CD8-positive, alpha-beta memory T cell (primary cell): ENCODE measurements at places on chromosomes 2 and 18. TPM values are rescaled to one million over a fixed set of nuclear protein-coding genes. Genes with fewer than 3 reads are reported as not detected.

DNA sequence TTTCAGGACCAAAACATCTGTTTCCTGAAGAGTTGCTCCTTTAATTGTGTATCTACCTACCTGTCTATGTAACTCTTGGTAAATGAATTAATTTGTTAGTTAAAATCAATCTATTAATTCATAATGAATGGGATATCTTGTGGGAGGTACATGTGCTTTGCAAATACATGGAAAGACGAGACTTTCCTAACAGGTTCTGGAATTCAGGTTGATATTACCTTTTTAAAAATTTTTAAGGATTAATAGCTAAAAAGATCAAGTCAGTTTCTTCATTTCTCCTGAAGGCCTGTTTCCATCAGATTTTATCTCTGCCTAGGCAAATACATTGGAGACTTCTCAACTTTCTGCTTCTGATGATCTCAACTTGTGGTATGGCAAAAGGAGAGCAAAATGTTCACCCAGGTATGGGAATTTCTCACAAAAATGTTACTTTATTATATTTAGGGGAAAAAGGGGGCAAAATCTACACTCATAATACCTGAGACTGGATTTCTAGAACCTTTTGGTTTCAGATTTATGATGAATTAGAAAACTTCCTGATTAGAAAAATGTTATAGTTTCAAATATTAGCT, 7.4 kb downstream of the TFPI start:
- H3K4me3 ChIP-seq = no peak overlapping the region
- no peak overlapping the region for H3K27ac ChIP-seq

DNA sequence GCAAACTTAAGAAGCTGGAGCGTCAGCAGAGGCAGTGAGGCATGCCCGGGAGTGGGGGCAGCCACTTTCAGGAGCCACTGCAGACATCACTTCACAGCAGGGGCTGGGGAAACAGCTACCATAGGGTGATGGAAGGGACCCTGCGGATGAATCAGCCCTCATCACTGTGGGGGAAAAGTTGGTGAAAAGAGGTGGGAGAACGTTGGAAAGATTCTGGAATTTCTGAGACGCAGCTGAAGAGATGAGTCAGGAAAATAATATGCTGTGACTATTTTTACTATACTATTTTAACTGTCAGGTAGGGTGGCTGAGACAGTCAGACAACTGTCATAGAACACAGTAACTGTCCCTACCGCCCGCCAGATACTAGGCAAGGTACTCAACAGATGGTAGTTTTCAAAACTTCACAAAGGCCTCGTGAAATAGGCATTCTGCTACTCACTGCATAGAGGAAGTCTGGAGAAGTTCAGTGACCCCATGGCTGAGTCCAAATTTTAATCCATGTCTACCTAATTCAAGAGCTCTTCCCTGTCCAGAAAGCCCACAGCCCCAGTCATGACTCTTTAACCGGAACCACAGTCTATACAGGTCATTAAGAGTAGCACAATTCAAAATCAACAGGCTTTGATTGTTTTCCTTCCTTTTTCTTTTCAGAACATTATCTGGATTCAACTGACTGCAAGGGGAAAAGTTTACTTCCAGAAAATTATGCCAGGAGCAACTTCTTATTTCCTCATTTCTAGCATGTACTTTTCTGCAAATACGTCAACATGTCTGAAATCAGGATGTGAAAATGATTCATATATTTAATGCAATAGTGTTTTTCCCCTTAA, 39.3 kb upstream of the EPB41L3 start:
- DNase-seq = no peak
- H3K27ac ChIP-seq = no peak overlapping the region
- H3K4me1 ChIP-seq = no peaks in the 10 kb centered on the region
- H3K36me3 ChIP-seq = no peaks in the 10 kb centered on the region

DNA sequence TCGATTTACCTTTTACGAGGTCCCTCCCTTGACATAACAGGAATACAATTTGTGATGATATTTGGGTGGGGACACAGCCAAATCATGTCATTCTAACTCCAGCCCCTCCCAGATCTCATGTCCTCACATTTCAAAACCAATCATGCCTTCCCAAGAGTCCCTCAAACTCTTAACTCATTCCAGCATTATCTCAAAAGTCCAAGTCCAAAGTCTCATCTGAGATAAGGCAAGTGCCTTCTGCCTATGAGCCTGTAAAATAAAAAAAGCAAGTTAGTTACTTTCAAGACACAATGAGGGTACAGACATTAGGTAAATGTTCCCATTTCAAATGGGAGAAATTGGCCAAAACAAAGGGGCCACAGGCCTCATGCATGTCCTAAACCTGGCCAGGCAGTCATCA, 381.1 kb downstream of the PIK3C3 start:
- H3K27me3 ChIP-seq = no peaks in the 10 kb centered on the region
- no peak for DNase-seq
- H3K27ac ChIP-seq = no peak overlapping the region
- no peaks in the 10 kb centered on the region for H3K36me3 ChIP-seq
- no peak overlapping the region for H3K4me3 ChIP-seq
- no peaks in the 10 kb centered on the region for H3K4me1 ChIP-seq

GRCh38 chr2:111250448-111251030, 129.8 kb downstream of the BCL2L11 start:
- H3K36me3 ChIP-seq = no peaks in the 10 kb centered on the region
- H3K4me3 ChIP-seq = no peak overlapping the region
- no peak overlapping the region for H3K27ac ChIP-seq

GRCh38 chr2:45018023-45018422, 8.8 kb upstream of the SIX2 start:
- no peak overlapping the region for H3K4me3 ChIP-seq
- no peaks in the 10 kb centered on the region for H3K4me1 ChIP-seq
- no peaks in the 10 kb centered on the region for H3K36me3 ChIP-seq
- DNase-seq = no peak
- H3K27ac ChIP-seq = no peak overlapping the region

GRCh38 chr2:98570356-98570755, 38.0 kb downstream of the COA5 start:
- no peaks in the 10 kb centered on the region for H3K27me3 ChIP-seq
- H3K4me1 ChIP-seq = no peaks in the 10 kb centered on the region
- no peak for DNase-seq
- no peak overlapping the region for H3K4me3 ChIP-seq

- no peak overlapping the region for H3K4me3 ChIP-seq
- no peak for DNase-seq
- no peaks in the 10 kb centered on the region for H3K4me1 ChIP-seq
- no peak overlapping the region for H3K27ac ChIP-seq
- H3K27me3 ChIP-seq = no peaks in the 10 kb centered on the region
- no peaks in the 10 kb centered on the region for H3K36me3 ChIP-seq
Measured at GRCh38 chr2:109137616-109138015, 8.6 kb downstream of the SH3RF3 start.

- H3K36me3 ChIP-seq = no peaks in the 10 kb centered on the region
- H3K4me1 ChIP-seq = no peaks in the 10 kb centered on the region
- H3K27ac ChIP-seq = no peak overlapping the region
- H3K4me3 ChIP-seq = no peak overlapping the region
- DNase-seq = no peak
- H3K27me3 ChIP-seq = no peaks in the 10 kb centered on the region
Measured at GRCh38 chr2:206323486-206323885, 49.0 kb downstream of the ZDBF2 start.

GRCh38 chr2:55093381-55093780, 43.1 kb upstream of the RTN4 start:
- H3K27ac ChIP-seq = no peak overlapping the region
- DNase-seq = no peak
- H3K4me3 ChIP-seq = no peak overlapping the region

GRCh38 chr2:233059547-233059796, 670 bp upstream of the INPP5D start:
- no peaks in the 10 kb centered on the region for H3K27me3 ChIP-seq
- peak overlapping the region; percentile 100 for H3K4me3 ChIP-seq
- H3K36me3 ChIP-seq = peaks cover 4% of the 10 kb centered on the region
- H3K4me1 ChIP-seq = peaks cover 40% of the 10 kb centered on the region
- H3K27ac ChIP-seq = peak overlapping the region; percentile 80
- no peak for DNase-seq

DNA sequence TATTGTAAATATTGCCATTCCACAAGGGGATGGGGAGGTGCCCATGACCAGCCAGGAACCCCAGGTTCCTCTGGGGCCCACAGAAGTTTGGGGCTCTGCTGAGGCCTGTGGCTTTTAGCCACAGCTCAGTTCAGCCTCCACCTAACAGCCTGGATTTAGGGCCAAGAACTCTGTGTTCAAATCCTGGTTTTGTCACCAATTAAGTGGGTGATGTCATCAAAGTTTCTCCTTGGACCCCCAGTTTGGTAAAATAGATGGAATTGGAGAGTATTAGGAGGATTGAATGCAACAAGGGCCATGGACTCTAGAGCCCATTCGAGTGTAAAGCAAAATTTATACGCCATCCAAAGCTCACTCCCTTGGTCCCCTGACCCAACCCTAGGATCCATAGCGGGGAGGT, 3.2 kb upstream of the FEV start:
- no peak overlapping the region for H3K4me3 ChIP-seq
- no peak overlapping the region for H3K27ac ChIP-seq
- H3K4me1 ChIP-seq = peaks cover 12% of the 10 kb centered on the region
- peaks cover 77% of the 10 kb centered on the region for H3K27me3 ChIP-seq
- no peak for DNase-seq

DNA sequence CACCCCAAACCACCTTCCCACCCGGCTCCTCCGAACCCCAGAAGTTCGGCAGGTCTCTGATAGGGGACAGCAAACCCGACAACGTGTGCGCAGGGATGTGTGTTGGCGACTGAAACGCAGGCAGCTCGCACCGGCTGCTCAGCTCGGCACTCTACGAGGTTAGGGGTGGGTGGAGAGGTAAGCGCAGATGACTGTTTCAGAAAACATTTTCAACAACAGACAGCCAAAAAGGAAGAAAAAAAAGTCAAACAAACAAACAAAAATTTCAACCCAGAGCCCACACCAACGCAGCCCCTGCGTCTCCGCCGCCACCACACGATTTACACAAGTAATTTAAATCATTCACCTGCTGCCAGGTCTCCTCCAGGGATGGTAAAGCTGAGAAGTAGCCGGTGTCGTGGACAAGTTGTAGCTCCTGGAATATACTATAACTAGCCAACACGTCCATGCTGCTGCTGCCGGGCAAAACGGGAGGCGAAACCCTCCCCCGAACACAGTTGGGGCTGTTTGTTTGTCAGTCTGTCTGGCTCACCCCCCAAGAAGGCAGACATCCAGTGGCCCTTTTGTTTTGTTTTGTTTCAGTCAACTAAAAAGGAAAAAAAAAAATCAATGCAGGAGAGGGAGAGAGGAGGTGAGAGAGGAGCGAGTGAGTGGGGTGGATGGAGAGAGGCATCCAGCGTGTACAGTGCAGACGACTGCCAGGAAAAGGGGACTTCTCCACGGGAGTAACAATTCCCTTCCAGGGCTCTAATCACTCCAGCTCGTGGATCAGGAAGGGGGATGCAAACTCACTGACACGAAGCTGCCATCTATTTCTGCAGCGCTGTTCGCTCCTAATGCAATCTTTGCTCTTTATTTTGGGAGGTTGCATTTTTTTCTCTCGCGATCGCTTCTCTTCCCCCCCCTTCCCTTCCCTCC, at the start of gene KLF7:
Gene KLF7 (minus strand): TSS at position 828 of the 918 bp plus-strand sequence. CDS start 380 bp downstream, at position 448.
- DNase-seq = no peak
- H3K27ac ChIP-seq = peak within 1 kb of the TSS; percentile 85
- no peaks in the 10 kb centered on the region for H3K27me3 ChIP-seq
- H3K36me3 ChIP-seq = no peaks in the 10 kb centered on the region
- peaks cover 11% of the 10 kb centered on the region for H3K4me1 ChIP-seq

GRCh38 chr18:35328868-35329267, 15.4 kb downstream of the ZNF24 start:
- H3K4me3 ChIP-seq = no peak overlapping the region
- no peak overlapping the region for H3K27ac ChIP-seq
- DNase-seq = no peak
- no peaks in the 10 kb centered on the region for H3K4me1 ChIP-seq

GRCh38 chr2:28276807-28277206, 115.9 kb upstream of the FOSL2 start:
- H3K4me3 ChIP-seq = no peak overlapping the region
- H3K27me3 ChIP-seq = no peaks in the 10 kb centered on the region
- peaks cover 4% of the 10 kb centered on the region for H3K4me1 ChIP-seq
- no peak for DNase-seq
- H3K36me3 ChIP-seq = no peaks in the 10 kb centered on the region

DNA sequence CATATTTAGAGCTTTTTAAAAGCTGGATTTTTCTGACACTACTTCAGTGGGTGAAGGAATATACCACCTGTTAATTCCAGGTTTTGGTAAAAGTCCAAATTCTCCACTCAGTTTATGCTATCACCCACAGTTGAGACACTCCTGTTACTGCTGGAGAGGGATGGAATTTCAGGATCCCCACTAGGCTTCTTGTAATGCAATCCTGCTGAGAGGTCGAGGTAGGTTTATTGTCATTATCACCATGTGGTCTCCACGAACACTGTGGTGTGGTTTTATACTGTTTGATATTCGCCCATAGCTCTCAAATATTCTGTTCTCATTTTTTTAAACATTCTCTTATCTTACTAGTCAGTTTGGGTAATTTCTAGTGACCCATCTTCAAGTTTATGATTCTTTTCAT, 167.9 kb downstream of the CCDC102B start:
- no peak overlapping the region for H3K27ac ChIP-seq
- H3K27me3 ChIP-seq = no peaks in the 10 kb centered on the region
- H3K36me3 ChIP-seq = no peaks in the 10 kb centered on the region
- DNase-seq = no peak
- no peak overlapping the region for H3K4me3 ChIP-seq
- no peaks in the 10 kb centered on the region for H3K4me1 ChIP-seq

DNA sequence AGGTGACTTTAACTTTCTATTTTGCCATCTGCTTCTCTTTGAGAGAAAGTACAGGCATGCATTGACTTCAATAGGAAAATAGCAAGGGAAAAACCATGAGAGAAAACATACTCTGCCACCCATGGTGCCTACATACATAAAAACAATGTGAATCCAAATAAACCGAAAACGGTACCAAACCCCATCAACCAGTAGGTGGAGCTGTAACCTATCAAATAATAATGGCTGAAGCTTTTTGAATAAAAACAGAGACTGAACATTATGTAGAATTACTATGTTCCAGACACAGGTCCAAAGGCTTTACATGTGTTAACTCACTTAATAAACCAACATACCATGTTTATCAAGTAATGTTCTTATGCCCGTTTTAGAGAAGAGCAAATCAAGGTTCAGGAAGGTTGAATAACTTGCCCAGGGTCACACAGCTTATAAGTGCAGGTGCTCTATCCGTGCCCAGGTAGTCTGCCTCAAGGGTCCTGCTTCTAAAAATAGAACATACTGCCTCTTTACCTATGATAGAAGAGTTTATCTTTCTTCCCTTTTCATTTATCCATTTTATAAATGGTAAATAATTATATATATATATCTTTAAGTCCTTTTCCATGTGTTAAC, 293.9 kb upstream of the SYT4 start:
- H3K4me3 ChIP-seq = no peak overlapping the region
- H3K4me1 ChIP-seq = no peaks in the 10 kb centered on the region
- H3K27ac ChIP-seq = no peak overlapping the region
- no peaks in the 10 kb centered on the region for H3K36me3 ChIP-seq
- no peak for DNase-seq
- no peaks in the 10 kb centered on the region for H3K27me3 ChIP-seq

RBM44 gene
- 0.63 TPM for total RNA-seq

SEPTIN10 gene
- 0.31 TPM for total RNA-seq

POTEC gene
- total RNA-seq = not detected

AGXT gene
- not detected for total RNA-seq

PRSS56 gene
- total RNA-seq = not detected

RPRM gene
- total RNA-seq = not detected
